ENCODE measurements at places on chromosomes 2 and 18.

GRCh38 chr2:110099038-110099425, 16.6 kb downstream of the MALL start:
- no peak for DNase-seq

GRCh38 chr2:3447789-3448317, 68.4 kb downstream of the TRAPPC12 start:
- DNase-seq: no peak

DNA sequence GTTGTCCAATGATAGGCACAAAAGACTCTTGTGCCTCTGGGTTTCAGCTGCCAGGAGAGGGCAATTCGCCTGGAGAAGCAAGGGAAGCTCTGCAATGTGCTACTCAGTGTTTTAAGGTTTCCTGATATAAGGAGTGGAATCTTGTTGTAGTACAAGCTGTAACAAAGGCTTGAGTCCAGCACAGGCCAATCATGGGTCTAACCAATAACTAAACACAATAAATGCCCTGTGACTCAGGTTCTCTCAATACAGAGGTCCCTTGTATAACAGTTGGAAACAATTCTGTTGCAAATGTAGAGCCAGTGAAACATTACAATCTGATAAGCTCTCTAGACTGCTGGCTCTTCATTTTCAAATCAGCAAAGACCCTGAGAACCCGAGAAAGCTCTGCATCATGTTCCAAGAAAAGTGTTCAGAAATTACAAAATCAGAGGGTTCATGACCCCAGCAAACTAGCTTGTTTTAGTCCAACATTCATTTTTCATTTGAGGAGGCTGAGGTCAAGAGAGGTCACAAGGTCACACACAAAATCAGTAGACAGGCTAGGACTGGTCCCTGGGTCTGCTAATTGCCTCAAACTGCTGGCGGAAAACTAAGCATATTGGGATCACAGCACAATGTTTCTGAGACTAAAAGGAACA, 59.0 kb upstream of the DNMT3A start:
- no peak for DNase-seq

DNA sequence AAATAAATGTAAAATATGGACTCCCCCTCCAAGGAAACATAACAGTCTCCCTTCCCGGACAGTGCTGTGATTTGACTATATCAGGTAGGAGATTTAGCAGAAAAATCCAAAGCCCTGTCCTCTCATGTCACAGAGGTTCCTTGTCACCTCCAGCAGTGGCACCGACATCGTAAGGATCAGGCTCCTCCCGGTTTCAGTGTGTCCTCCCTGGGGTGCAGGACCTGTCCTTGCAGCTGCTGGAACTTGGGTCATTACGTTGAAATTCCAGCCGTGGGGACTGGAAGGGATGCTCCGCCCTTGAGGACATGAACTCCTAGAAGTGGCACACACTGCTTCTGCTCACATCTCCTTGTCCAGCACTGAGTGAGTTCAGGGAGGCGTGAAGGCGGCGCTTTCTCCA, 101.1 kb upstream of the ODC1 start:
- DNase-seq: no peak

- no peak for DNase-seq
Observed at GRCh38 chr2:96353606-96354101, 18.1 kb downstream of the NCAPH start.

DNA sequence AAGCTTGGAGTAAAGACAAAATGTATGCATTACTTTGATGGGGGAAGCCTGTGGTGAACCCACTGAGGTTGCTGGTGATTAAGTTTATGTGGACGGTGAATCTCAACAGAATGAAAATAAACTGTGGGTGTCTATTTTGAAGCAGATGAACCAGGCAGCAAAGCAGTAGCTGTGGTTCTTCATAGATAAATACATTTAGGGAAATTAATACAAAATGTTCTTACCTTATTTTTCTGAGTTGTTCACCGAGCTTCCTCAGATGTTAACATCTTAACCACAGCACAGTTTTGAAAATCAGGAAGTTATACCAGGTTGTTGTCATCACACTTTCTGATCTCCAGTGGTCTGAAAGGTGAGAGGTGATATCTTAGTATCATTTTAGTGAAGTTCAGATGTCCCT, 53.9 kb downstream of the NCK2 start:
- no peak for DNase-seq

GRCh38 chr2:113834051-113834730, 55.7 kb upstream of the ACTR3 start:
- DNase-seq: no peak

DNA sequence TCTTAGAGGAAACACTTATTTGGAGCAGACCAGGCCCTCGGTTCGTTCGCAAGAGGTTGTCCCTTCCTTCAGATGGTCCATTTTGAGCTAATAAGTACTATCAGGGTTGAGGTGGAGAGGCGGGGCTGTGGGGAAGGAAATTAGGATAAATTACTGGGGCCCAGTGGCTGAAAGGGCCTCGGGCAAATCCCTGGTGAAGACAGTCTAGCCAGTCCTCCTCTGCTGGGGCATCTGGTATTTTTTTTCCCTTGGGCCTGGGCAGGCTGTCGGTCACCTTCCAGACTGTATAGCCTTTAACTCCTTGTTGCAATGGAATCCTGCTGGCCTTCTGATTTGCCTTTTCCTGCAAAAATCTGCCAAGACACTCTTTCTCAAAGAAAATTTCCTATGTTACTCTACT, 1.7 kb upstream of the MYO3B start:
- no peak for DNase-seq

GRCh38 chr2:67571785-67572718, 174.9 kb downstream of the ETAA1 start:
- no peak for DNase-seq
